CD4-positive, alpha-beta T cell treated with Interleukin-6 at 100 ng/mL for 8 hours (primary cell): ENCODE measurements at places on chromosomes 1 and 21.

DNA sequence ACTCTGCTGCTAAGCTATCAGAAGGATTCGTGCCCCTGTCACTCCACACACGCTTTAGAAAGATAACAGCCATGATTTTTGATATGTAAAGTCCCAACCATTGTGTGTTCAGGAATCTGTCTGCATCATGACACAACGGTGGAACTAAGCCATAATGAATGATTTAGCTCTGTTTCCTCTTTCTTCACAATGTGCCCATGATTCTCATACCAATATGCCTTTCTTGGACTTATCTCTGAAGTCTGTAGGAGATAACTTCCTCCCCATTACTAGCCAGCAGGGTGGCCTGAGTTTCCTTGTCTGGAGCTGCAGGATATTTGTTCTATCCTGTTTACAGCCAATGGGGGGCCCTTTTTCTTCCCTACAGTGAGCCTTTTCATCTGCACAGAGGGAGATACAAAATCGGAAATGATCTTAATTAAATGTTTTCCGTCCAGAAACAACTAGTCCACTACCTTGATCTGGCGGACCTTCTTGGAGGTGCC is 511.7 kb downstream of the USP25 start:
- no peak for DNase-seq

DNA sequence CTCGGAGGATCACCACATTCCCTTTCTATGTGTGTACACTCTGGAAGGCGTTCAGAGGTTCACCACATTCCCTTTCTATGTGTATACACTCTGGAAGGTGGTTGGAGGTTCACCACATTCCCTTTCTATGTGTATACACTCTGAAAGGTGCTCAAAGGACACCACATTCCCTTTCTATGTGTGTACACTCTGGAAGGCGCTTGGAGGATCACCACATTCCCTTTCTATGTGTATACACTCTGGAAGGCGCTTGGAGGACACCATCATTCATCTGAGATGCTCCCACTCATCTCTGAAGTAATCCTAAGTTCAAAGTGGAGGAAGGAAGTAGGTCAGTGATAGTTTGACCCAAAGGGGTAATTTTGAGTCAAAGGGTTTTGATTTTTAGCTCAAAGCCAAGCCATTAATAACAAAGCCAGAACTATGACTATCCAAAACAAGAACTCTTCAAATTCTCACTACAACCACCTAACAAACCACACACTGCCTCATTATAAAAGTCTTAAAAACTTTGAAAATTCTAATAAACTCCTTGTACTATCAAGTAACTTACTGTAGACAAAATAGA is 32.9 kb downstream of the NRIP1 start:
- no peak for DNase-seq

DNA sequence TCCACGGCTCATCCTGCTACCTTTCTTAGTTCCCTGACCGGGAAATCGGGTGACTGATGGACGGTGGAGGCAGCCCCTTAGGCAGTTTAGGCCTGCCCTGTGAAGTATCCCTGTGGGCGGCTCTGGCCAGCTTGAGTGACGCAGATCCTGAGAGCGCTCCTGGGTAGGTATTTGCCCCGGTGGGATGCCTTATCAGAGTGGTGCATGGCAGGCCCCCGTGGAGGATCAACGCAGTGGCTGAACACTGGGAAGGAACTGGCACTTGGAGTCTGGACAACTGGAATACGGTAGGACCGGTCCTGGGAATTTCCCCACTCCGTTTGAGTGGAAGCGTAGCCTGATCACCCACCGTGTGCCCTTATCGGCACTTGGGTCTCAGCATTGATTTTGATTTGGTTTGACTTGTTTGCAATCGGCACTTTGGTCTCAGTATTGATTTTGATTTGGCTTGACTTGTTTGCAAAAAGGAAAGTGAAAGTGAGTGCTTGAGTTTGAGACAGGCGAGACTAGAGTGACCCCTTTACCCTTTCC is 15.2 kb downstream of the PLA2G2F start:
- no peak for DNase-seq

DNA sequence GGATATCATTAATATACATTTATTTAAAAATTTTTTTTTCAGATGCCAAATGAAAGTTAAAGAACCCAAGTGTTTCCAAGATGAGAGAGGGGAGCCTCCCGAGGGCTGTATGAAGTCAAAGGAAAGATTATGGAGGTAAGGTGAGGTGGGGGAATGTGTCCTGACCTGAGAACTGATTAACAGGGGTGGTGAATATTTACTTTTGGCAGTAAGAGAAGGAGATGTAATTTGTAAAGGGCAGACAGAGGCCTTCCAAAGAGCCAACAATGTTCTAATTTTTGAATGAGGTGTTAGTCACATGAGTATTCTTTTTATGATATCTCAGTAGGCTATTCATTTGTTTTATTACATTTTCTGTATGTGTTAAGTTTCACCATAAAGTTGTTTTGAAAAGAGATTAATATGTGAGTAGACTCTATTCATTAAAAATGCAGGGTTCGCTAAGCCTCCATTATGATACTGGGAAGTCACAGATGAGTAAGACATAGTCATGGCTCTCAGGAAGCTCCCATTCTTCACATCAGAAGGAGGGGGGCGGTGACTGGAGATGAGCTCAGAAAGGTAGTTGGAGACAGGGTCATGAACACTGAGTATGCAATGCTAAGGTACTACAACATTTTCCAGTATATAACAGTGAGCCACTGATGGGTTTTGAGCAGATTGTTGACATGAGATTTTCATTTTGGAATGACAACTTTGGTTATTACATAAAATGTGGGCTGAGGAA is 62.4 kb upstream of the TNFSF18 start:
- DNase-seq: no peak

- no peak for DNase-seq
Measured at GRCh38 chr1:20494609-20495311, 8.8 kb upstream of the CAMK2N1 start.

- no peak for DNase-seq
Measured at GRCh38 chr1:84737590-84737989, 47.3 kb upstream of the SSX2IP start.

DNA sequence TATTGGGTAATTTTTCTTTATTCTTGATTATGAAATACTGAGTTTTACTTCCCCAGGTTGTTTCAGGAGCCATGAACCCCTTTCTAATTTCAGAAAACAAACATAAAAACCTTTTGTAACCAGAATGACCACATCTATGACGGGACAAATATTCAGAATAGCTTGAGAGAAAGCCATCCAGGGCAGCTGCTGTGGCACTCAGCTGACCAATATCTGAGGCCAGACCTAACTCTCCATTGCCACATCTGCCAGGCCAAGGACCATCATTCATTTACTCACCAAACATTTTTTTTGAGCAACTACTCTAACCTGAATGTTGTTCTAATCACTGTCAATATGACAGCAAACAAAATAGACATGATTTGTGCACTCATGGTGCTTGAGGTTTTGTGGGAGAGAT is 608.3 kb upstream of the PKN2 start:
- no peak for DNase-seq

DNA sequence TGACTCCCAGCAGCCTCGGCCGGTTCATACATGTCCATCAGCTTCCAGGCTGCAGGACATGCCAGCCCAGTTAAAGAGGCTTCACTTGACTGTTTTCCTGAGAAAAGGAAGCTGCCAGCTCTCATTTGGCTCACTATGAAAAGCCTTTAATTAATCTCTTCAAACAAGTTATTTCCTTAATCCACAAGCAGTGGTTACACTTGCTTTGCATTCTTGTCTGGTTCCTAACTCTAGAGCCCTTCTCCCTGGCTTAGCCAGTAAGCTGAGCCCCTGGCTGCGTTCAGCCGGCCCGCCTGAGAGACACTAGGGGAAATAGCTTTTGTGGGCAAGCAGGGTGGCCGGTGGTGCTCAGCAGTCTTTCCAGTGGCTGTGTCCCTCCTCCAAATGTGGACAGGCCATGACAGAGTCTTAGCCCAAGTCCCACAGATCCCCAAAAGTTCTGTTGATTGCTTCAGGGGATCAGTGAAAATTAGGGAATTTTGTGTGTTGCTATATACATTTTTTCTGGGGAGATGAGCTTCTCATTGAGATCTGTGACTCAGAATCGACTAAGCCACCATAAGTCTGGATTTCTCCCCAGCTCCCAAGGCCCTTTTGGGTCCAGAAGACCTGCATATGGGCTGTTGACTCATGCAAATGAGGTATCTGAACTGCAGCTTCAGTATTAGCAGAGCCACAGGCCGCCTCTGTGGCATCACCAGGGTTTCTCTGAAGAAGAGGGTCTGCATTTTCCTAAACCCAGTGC is 10.1 kb downstream of the ATF3 start:
- no peak for DNase-seq

DNA sequence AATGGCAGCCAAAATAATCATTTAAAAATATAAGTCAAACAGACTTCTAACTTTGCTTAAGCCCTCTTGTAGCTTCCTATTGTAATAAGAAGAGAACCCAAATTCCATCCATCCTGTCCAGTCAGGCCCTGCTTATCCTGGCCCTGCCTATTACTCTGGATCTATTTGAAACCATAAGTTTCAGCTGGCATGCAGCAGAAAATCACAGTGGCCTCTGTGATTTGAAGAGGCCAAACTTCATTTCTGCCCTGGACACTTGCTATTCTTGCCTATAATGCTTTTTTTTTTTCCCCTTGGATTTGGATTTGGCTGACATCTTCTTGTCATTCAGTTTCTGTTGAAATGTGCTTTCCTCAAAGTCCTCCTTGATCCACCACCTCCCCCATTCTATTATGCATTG is 642.8 kb downstream of the USP25 start:
- DNase-seq: no peak

DNA sequence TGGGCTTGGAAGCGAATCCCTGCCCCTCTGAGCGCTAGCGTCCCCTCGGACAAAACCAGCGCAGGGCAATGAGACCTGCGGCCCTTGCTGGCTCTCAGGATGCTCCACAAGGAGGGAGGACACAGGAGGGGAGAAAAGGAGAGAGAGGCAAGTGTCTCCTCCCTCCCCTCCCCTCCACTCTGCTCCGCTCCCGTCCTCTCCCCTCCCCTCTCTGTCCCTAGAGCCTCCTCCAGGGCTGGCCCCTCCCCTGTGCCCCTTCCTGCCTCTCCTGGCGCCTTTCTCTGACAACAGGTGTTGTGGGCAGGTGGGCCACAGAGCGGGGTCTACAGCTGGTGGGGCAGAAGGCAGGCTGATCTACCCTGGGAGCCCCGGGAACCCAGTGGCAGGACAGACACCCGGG is 35.2 kb downstream of the TP73 start:
- no peak for DNase-seq

DNA sequence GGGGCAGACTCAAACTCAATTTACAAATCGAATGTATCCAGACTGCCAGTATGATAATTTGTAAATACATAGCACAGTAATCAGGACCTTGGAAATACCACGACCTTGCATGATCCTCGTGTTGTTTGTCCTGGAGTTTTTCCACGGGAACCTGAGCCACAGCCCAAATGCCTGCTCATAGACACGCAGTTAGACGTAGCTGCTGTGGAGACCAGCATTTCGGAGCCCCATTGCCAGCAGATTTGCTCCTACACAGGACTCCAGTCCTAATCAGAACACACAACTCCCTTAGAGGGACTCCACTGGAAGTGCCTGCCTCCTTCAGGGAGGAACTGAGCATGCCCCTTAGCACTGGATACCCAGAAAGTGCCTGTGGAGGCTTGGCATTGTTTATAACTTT is 163.2 kb downstream of the GALNT2 start:
- no peak for DNase-seq

DNA sequence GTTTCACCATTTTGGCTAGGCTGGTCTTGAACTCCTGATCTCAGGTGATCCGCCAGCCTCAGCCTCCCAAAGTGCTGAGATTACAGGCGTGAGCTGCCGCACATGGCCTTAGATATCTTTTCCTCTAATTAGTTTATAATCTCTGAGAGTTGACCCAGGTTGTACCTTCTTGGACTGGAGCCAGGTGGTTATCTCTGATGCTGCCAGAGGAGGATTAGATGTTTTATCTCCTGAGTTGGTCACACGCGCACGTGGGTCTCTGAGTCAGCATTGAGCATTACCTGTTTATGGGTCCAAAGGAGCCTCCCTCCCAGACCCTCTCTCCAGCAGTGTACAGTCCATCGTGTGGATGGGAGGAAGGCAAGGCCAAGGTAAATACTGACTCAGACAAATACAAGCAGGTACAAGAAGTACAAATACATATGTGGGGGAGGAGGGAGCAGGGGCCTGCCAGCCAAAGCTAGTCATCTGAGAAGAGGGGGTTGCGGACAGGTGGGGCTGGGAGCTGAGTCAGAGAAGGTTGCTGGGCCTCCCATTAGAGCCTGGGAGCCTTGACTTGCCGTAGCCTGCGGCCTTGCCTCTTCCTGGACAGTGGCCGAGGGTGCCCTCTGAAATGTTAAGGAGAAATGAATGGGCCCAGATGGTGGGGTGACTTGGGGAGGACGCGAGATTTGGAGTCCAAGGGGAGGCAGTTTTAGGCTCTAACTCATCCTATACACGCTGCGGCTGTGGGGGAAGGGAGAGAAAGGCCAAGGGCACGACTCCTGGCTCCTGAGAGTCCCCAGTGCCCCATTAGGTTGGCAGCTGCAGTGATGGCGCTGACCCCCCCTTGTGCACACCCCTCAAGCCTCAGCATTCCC is 13.1 kb downstream of the IL6R start:
- DNase-seq: peak; percentile 37

GRCh38 chr1:83104558-83104957 is 894.4 kb downstream of the TTLL7 start:
- no peak for DNase-seq

- DNase-seq: no peak
Measured at GRCh38 chr1:45322486-45323040, 4.1 kb upstream of the HPDL start.

- DNase-seq: no peak
Measured at GRCh38 chr1:51342591-51343206, 12.3 kb upstream of the TTC39A start.

- DNase-seq: no peak
Measured at GRCh38 chr1:46522184-46522968, 29.1 kb downstream of the KNCN start.

DNA sequence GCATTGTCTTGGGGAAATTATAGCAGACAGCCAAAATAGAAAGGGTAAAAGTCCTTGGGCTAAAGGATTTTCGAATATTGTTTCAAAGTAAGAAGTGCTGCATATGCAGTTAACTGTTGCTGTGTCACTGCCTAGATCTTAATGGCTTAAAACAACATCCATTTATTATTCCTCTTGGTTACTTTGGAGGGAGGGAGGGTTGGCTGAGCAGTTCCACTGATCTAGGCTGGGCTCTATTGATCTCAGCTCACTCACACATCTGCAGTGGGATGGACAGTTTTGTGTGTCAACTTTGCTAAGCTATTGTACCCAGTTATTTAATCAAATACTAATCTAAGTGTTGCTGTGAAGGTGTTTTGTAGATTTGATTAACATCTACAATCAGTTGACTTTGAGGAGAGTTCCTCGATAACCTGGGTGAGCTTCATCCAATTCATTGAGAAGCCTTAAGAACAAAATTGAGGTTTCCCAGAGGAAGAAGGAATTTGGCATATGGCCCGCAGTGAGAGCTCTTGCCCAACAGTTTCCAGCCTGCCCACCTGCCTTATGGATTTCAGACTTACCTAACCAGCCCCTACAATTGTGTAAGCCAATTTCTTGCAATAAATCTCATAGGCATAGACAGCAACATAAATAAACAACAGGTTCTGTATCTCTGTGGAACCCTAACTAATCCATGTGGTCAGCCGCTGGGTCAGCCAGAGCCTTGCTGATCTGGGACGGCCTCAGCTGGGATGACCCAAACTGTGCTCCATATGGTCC is 187.3 kb downstream of the AK5 start:
- no peak for DNase-seq
